Left lung (tissue), 14 donors: ENCODE measurements at places on chromosomes 7 and 10. TPM values are rescaled to one million over a fixed set of nuclear protein-coding genes. Genes with fewer than 3 reads are reported as not detected.

Gene CALCR
- not detected for total RNA-seq

Gene SNX10
- total RNA-seq: 25.7 TPM

Gene SFXN3
- total RNA-seq: 79.0 TPM

Gene AGMO
- 0.85 TPM for total RNA-seq

Gene RAPGEF5
- total RNA-seq: 44.2 TPM

Gene MEST
- total RNA-seq: 104 TPM

Gene ZNF746
- total RNA-seq: 19.9 TPM

Gene SAMD9L
- 42.4 TPM for total RNA-seq

- H3K4me3 ChIP-seq: no peak overlapping the region
- no peak overlapping the region for H3K27ac ChIP-seq
- DNase-seq: no peak
- H3K4me1 ChIP-seq: peaks cover 13% of the 10 kb centered on the region
Observed at GRCh38 chr10:14500172-14500765, 169.5 kb upstream of the FRMD4A start.

- no peaks in the 10 kb centered on the region for H3K36me3 ChIP-seq
- no peak overlapping the region for H3K27ac ChIP-seq
- no peak overlapping the region for H3K4me3 ChIP-seq
- DNase-seq: no peak
Observed at GRCh38 chr7:157656195-157656769, 319.5 kb downstream of the DNAJB6 start.

GRCh38 chr10:134247-135131 lies 766 bp upstream of the ZMYND11 start:
- peaks cover 32% of the 10 kb centered on the region for H3K4me1 ChIP-seq
- DNase-seq: no peak
- H3K4me3 ChIP-seq: peak overlapping the region; percentile 64
- peaks cover 29% of the 10 kb centered on the region for H3K27me3 ChIP-seq
- H3K27ac ChIP-seq: peak overlapping the region; percentile 94
- H3K36me3 ChIP-seq: no peaks in the 10 kb centered on the region

GRCh38 chr10:89158446-89158845 lies 48.7 kb downstream of the CH25H start:
- DNase-seq: no peak
- no peaks in the 10 kb centered on the region for H3K4me1 ChIP-seq
- H3K36me3 ChIP-seq: no peaks in the 10 kb centered on the region

DNA sequence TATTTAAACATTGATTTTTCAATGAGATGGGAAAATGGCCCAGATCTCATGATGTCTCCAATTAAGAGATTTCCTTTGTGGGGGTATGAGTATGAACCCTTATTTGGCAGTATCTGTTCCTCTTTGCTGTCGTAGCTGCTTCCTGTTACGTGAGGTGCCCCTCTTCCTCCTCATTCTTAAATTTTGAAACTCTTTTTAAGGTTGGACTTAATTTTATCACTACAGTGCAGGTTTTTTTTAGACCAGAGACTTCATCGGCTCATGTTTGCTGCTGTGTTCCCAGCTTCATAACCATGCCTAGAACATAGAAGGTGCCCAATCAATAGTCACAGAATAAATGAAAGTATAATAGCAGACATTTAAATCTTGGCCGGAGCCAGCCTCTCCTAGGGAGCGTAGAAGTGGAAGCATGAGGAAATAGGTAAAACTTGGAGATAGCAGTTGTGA lies 2.4 kb downstream of the MIOS start:
- H3K4me1 ChIP-seq: peaks cover 50% of the 10 kb centered on the region
- H3K27ac ChIP-seq: no peak overlapping the region
- peak overlapping the region; percentile 79 for H3K4me3 ChIP-seq
- H3K27me3 ChIP-seq: no peaks in the 10 kb centered on the region

- DNase-seq: no peak
- H3K27ac ChIP-seq: no peak overlapping the region
- H3K4me3 ChIP-seq: no peak overlapping the region
Observed at GRCh38 chr10:111113961-111114757, 37.3 kb downstream of the ADRA2A start.

- H3K4me3 ChIP-seq: no peak overlapping the region
- no peaks in the 10 kb centered on the region for H3K27me3 ChIP-seq
- H3K27ac ChIP-seq: no peak overlapping the region
Observed at GRCh38 chr10:90947030-90947960, 26.4 kb upstream of the ANKRD1 start.

GRCh38 chr10:55410415-55410885 lies 609.4 kb upstream of the PCDH15 start:
- DNase-seq: no peak
- H3K4me3 ChIP-seq: no peak overlapping the region
- H3K36me3 ChIP-seq: no peaks in the 10 kb centered on the region
- no peak overlapping the region for H3K27ac ChIP-seq
- no peaks in the 10 kb centered on the region for H3K27me3 ChIP-seq

- H3K36me3 ChIP-seq: no peaks in the 10 kb centered on the region
- no peak overlapping the region for H3K4me3 ChIP-seq
- no peak overlapping the region for H3K27ac ChIP-seq
- H3K27me3 ChIP-seq: no peaks in the 10 kb centered on the region
Observed at GRCh38 chr7:106622654-106623314, 38.2 kb downstream of the CCDC71L start.

- H3K36me3 ChIP-seq: no peaks in the 10 kb centered on the region
- no peak overlapping the region for H3K27ac ChIP-seq
- H3K4me1 ChIP-seq: no peaks in the 10 kb centered on the region
- H3K27me3 ChIP-seq: no peaks in the 10 kb centered on the region
- DNase-seq: no peak
Observed at GRCh38 chr7:13875496-13876074, 113.9 kb downstream of the ETV1 start.

GRCh38 chr7:140211698-140212097 lies 34.9 kb upstream of the KDM7A start:
- no peaks in the 10 kb centered on the region for H3K36me3 ChIP-seq
- no peaks in the 10 kb centered on the region for H3K27me3 ChIP-seq
- H3K4me1 ChIP-seq: peaks cover 5% of the 10 kb centered on the region
- DNase-seq: no peak
- no peak overlapping the region for H3K27ac ChIP-seq
- H3K4me3 ChIP-seq: no peak overlapping the region

DNA sequence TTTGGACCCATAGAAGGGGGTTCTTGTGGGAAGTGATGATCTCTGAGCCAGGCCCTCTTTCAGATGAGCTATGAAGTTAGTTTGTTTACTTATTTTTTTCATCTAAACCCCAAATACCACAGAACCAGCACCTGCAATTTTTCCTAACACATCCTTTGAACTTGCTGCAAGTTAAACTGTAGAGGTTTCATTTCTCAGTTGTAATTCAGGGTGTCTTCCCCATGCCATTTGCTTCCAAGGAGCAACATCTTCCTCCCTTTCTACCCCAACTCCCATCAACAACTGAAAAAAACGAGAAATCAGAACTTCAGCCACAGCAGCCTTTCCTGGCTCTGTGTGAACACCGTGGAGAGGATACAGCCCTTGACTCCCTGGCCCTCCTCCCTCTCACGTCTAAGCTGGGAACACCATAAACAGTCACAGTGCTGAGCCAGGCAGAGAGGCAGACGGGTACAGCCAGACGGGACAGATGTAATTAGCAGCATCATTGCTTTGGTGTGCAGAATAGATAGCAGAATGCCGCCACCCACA lies 63.6 kb downstream of the RGS10 start:
- H3K36me3 ChIP-seq: no peaks in the 10 kb centered on the region
- H3K4me1 ChIP-seq: no peaks in the 10 kb centered on the region
- DNase-seq: no peak
- no peak overlapping the region for H3K4me3 ChIP-seq
- no peak overlapping the region for H3K27ac ChIP-seq
- H3K27me3 ChIP-seq: no peaks in the 10 kb centered on the region

DNA sequence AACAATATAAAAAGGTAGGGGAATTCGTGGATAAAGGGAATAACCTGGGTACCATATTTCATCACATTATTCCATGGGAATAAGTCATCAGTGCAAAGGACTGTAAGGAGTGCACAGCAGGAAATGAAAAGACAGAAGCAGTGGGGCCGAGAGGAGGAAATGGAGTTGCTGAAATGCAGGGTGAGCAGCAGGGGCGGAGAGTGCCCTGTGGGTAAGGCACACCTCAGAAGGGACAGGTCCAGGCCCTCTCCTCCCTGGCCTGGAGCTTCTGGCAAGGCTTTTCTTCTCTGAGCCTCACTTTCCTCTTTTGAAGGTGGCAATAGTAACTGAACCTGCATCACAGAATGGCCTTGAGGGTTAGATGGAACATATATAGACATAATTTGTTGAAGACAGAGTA lies 26.2 kb downstream of the IKZF1 start:
- H3K36me3 ChIP-seq: peaks cover 15% of the 10 kb centered on the region
- no peaks in the 10 kb centered on the region for H3K27me3 ChIP-seq
- H3K27ac ChIP-seq: peak overlapping the region; percentile 61
- H3K4me3 ChIP-seq: no peak overlapping the region
- H3K4me1 ChIP-seq: peaks cover 56% of the 10 kb centered on the region
- no peak for DNase-seq

GRCh38 chr7:139111147-139111546 lies 1.6 kb upstream of the ZC3HAV1 start:
- H3K36me3 ChIP-seq: no peaks in the 10 kb centered on the region
- no peak for DNase-seq
- peaks cover 6% of the 10 kb centered on the region for H3K4me1 ChIP-seq
- no peak overlapping the region for H3K27ac ChIP-seq

GRCh38 chr7:153523320-153524015 lies 528.7 kb upstream of the DPP6 start:
- no peak overlapping the region for H3K4me3 ChIP-seq
- H3K36me3 ChIP-seq: no peaks in the 10 kb centered on the region
- no peaks in the 10 kb centered on the region for H3K4me1 ChIP-seq
- H3K27ac ChIP-seq: no peak overlapping the region

GRCh38 chr10:10482613-10483012 lies 535.1 kb upstream of the CELF2 start:
- no peak overlapping the region for H3K4me3 ChIP-seq
- no peaks in the 10 kb centered on the region for H3K4me1 ChIP-seq
- no peaks in the 10 kb centered on the region for H3K36me3 ChIP-seq
- H3K27me3 ChIP-seq: no peaks in the 10 kb centered on the region
- DNase-seq: no peak
- H3K27ac ChIP-seq: no peak overlapping the region
